Activated CD8-positive, alpha-beta T cell treated with anti-CD3 and anti-CD28 coated beads, Interleukin-2, amount 10 ng/mL, durations not matched to agents 7 days and 5 days (primary cell): ENCODE measurements at places on chromosomes 2 and 18. TPM values are rescaled to one million over a fixed set of nuclear protein-coding genes. Genes with fewer than 3 reads are reported as not detected.

GRCh38 chr18:53553030-53553429, 671.4 kb downstream of the MBD2 start:
- no peak for DNase-seq
- no peak overlapping the region for H3K4me3 ChIP-seq
- no peak overlapping the region for H3K27ac ChIP-seq

Gene COPS9
- 129 TPM for total RNA-seq

GRCh38 chr2:235051436-235052260, 99.8 kb downstream of the SH3BP4 start:
- no peak overlapping the region for H3K27ac ChIP-seq
- no peaks in the 10 kb centered on the region for H3K4me1 ChIP-seq
- no peak for DNase-seq
- H3K36me3 ChIP-seq = no peaks in the 10 kb centered on the region
- H3K4me3 ChIP-seq = no peak overlapping the region
- no peaks in the 10 kb centered on the region for H3K27me3 ChIP-seq

Gene SGPP2
- total RNA-seq = 0.11 TPM

DNA sequence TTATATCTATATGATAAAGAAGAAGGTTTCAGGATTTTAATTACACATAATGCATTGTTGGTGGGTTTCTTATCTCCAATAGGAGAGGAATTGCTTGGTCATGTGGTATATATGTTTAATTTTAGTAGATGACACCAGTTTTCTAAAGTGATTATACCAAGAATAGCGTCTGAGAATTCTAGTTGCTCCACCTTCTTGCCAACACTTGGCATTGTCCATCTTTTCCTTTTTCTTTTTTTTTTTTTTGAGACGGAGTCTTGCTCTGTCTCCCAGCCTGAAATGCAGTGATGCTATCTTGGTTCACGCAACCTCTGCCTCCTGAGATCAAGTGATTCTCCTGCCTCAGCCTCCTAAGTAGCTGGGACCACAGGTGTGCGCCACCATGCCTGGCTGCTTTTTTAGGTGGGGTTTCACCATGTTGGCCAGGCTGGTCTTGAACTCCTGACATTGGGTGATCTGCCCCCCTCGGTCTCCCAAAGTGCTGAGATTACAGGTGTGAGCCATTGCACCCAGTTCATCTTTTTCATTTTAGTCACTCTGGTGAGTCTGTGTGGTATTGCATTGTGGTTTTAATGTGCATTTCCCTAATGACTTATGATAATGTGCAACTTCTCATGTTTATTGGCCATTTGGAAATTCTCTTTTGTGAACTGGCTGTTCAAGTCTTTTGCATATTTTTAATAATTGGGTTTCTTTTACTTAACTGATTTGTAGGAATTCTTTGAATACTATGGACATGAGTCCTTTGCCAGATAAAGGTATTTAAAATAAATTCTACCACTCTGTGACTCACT, 37.3 kb upstream of the ZNF512 start:
- H3K36me3 ChIP-seq = no peaks in the 10 kb centered on the region
- H3K4me3 ChIP-seq = no peak overlapping the region
- no peak for DNase-seq
- no peaks in the 10 kb centered on the region for H3K4me1 ChIP-seq
